CD4-positive, alpha-beta T cell (primary cell): ENCODE measurements at places on chromosomes 6 and 20.

DNA sequence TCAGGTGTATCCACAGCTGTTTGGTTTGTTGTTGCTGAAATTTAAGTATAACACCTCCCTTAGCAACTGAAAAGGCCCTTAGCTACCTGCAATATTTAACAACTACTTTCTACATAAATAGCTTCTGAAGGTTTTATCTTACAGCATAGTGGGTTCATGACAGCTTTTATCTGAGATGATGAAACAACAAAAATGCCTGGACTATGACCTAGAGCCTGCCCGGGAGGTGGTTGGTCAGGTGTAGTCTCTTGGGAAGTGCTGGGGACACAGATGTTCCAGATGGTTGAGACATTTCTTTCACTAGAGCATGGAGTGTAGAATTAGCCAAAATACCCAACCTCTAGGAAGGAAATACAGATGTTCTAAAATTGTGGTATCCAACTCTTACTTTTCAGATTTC, 705.4 kb downstream of the MAFB start:
- no peak for DNase-seq

GRCh38 chr20:2228926-2229325, 66.9 kb upstream of the TGM3 start:
- no peak for DNase-seq

DNA sequence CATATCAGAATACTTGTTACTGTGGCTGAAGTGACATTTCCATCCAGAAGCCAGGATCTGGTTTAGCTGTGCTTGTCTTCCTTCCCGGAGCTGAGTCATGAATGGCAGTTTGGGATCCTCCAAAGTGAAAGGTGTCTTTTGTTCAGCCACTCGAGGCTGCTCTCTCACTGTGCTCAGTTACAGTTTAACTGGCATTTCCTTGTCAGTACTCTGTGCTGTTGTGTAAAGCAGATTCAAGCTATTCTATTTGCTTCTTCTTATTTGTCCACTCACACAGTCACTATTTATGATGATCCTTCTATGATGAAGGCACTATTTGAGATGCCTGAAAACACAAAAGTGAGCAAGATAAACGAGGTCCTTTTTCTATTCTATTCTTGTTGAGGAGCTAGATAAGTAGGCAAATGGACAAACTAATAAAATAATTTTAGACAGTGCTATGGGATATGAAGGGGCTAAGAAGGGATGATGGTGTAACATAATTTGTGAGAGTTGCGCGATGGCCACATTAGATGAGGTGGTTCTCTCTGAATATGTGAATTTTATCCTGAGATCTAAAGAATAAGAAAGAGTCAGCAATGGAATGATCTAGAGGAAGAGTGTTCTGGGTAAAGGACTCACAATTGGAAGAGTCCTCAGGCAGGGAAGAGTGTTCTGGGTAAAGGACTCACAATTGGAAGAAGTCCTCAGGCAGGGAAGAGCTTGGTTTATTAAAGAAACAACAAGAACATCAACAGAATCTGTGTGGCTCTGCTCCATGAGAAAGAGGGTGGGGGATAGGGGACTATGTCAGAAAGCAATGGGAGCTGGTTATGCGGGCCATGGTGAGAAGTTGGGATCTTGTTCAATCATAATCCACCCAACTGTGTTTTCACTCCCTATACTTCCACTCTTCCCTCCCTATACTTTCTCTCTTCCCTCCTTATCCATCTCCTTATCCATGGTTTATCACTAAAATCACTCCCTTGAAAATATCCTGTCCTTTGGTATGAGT, 40.1 kb downstream of the CYP24A1 start:
- DNase-seq = no peak

DNA sequence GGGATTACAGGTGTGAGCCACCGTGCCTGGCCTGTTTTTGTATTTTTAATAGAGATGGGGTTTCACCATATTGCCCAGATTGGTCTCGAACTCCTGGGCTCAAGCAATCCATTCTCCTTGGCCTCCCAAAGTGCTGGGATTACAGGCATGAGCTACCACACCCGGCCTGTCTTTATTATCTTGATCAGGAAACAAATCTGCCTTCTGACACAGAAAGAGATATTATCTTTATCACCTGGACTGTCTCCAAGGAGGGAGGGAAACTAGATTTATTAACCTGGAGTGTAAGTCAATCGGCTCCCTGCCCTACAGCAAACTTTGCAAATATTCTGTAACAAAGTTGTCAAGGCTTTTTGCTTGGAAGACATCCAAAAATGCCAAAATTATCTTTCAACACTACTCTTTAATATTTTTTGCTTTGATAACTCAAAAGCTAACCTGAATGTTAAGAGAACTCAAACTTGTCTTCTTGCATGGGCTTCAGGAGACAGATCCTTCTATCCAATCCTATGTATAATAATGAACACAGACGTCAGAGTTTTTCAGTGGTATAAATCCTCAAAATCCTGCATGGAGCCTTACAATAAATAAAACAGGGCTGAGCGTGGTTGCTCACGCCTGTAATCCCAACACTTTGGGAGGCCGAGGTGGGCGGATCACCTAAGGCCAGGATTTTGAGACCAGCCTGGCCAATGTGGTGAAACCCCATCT, 85.0 kb upstream of the LOC128125822 start:
- DNase-seq = no peak

GRCh38 chr6:131628726-131629125, 684 bp upstream of the MED23 start:
- no peak for DNase-seq

DNA sequence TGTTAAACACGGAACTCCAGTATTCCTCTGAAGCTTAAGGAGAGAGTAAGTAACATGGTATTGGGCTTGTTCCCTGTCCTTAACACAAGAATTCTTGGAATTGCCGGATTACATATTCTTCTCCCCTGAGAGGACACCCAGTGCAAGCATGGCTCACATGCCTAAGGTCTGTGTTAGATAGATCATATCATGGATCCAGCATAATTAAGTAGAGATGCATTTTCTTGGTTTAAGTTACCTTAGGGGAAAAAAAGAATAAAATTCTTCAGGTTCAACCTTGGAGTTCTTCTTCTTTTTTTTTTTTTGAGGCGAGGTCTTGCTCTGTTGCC, 53.9 kb downstream of the AKAP12 start:
- DNase-seq = no peak

DNA sequence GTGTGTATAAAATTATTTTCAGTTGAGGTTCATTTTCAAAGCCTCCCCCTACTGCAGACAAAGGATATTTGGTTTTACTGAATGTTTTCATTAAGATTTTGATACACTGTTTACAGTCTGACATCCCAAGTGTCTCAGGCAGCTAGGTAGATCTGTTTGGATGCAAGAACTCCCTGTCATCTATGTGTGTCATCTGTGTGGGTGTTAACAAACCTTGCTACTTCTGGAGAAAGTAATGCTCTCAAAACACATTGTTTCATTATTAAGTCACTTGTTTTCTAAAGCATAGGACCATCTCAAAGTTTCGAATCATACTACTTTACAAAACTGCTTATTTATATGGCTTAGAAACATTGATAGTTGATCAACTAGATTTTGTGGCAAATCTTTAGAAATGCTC, 114.5 kb upstream of the TMEM170B start:
- DNase-seq = no peak

- DNase-seq = no peak
Measured at GRCh38 chr6:1589208-1589607, 20.5 kb upstream of the FOXC1 start.

GRCh38 chr20:63379296-63379695, 18.1 kb upstream of the CHRNA4 start:
- no peak for DNase-seq

GRCh38 chr6:39791850-39792539, at the start of gene DAAM2:
Gene DAAM2, plus strand, starts transcription at chr6:39792376. Its CDS starts 63,927 bp downstream, at chr6:39856303.
- DNase-seq = no peak

DNA sequence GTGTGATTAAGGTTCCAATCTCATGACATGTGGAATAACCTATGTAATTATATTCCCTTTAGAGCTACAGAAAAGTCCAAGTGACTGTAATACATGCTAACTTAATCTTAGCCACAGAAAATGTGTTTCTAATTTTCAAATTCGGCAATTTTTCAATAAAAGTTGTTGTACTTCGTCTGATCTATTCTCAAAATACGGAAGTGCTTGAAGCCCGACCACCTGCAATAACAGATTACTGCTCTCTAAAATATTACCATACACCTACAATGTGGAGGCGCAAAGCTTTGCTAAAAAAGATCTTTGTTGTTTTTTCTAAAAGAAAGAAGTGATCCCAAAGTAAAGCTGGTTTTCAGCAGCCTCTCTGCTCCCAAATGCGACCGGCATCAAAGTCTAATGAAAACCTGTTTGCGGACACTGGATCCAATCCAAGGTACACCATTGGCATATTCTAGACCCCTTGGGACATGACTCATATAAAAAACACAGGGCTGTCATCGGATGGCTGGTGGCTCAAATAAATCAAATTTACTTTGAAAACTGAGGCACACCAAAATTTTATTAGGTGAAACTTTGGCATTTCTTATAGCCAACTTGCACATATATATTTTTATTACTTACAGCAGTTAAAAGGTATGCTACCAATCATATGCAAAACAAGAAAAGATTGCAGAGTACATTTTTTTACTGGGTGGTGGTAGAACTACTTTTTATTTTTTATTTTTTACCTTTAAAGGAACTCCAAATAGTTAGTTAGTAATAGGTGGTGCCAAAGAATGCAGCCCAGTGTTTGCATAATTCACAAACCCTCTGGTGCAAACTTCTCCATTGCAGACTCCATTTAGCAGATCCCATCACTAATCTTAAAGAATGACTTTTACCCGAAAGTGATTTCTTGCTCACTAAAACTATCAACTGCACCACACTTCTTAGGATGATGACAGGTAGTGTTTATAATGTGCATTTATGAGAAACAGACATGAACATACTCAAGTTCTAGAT, 118.7 kb upstream of the TBX18 start:
- no peak for DNase-seq

GRCh38 chr20:61748376-61748775, 317.3 kb downstream of the TAF4 start:
- DNase-seq = no peak

- no peak for DNase-seq
Measured at GRCh38 chr20:31857861-31858759, 12.2 kb downstream of the DUSP15 start.

- DNase-seq = no peak
Measured at GRCh38 chr6:18663011-18663410, 275.9 kb downstream of the RNF144B start.

DNA sequence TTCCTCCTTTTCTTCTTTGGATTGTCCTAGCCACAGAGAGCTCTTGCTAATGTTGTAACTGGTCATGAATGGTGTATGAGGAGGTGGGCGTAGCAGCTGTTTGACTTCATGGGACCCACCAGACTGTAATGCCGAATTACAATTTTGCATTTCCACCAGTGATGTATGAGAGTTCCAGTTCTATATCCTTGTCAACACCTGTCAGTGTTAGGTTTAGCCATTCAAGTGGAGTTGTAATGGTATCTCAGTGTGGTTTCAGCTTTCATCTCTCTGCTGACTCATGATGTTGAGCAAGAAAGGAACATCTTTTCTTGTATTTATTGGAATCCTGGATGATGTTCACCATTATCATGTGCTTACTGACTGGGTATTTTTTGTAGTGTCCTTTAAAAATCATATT, 5.1 kb downstream of the IGF2R start:
- no peak for DNase-seq

- no peak for DNase-seq
Measured at GRCh38 chr20:41902346-41902745, 284.2 kb upstream of the CHD6 start.

DNA sequence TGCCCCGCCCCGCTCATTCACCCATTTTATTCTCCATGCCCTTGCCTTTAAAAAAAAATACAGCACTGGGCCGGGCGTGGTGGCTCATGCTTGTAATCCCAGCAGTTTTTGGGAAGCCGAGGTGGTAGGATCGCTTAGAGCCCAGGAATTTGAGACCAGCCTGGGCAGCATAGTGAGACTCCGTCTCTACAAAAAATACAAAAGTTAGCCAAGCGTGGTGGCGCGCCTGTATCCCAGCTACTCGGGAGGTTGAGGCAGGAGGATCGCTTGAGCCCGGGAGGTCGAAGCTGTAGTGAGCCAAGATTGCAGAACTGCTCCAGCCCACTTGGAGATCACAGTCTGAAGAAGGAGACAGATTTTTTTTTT, 407 bp upstream of the KIF6 start:
- DNase-seq = no peak

GRCh38 chr20:37803438-37804307, 99.3 kb upstream of the VSTM2L start:
- DNase-seq = no peak

DNA sequence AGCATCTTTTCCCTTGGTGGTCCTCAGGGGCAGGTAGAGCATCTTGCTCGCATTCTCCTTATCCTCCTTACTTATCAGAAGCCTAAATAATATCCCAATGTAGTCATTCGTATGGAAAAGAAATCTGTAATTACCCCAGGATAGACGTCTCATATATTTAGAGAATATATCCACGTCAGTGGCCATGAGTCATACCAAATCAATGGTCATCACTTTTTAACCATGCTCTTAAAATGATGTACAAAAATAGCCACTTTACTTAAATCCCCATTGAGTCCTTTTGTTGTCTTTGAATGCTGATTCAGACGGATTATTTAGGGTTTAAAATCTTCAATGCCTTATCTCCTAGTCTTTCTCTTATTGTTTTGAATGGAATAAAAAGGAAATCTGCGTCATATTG, 231.7 kb upstream of the STXBP5 start:
- no peak for DNase-seq

- DNase-seq = no peak
Measured at GRCh38 chr6:35317483-35318195, 20.0 kb downstream of the DEF6 start.

- no peak for DNase-seq
Measured at GRCh38 chr6:44787254-44787834, 399.8 kb downstream of the CDC5L start.

- no peak for DNase-seq
Measured at GRCh38 chr20:3901028-3901705, 12.0 kb downstream of the PANK2 start.

DNA sequence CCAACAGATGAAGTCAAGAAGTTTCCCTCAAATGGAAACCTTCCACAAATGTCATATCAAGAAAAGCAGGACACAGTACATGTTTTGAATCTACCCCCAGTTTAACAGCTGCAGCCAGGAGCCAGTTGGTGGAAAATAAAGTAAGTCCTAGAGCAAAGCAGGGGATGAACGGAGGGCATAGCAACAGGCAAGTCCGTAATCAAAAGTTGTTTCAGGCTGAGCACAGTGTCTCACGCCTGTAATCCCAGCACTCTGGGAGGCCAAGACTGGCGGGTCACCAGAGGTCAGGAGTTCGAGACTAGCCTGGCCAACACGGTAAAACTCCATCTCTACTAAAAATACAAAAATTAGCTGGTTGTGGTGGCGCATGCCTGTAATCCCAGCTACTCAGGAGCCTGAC, 2.4 kb upstream of the SALL4 start:
- no peak for DNase-seq
